Nucleus accumbens (tissue), 56 donors: ENCODE measurements at places on chromosomes 4 and X.

DNA sequence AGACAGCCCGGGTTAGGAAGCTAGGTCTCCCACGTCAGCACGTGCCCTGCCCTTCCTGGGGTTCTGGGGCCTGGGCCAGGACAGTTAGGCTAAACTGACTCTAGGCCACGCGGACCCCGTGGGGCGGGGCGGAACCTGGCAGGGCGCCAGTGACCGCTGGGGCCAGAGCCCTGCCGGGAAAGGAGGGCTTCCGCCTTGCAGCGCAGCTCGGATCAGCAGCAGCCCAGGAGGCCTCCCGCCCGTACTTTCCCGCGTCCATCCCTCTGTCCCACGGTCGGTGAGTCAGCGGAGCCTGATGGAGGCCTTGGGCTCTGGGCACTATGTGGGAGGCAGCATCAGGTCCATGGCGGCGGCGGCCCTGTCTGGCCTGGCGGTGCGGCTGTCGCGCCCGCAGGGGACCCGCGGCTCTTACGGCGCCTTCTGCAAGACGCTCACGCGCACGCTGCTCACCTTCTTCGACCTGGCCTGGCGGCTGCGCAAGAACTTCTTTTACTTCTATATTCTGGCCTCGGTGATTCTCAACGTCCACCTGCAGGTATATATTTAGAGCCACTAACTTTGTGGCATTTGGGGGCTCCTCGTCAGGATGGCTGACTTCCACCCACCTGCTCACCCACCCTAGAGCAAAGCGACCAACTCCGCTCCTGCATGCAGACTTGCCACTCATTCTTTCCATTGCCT lies at the start of gene SMIM10:
SMIM10 (plus strand) TSS at position 191 of the 681 bp plus-strand sequence; CDS start at position 296, 105 bp downstream.
- peak; percentile 55 for DNase-seq

GRCh38 chr4:6264225-6264540 lies 5.5 kb upstream of the WFS1 start:
- no peak for DNase-seq

- peak; percentile 23 for DNase-seq
Observed at GRCh38 chr4:6419452-6420028, 52.9 kb downstream of the PPP2R2C start.

GRCh38 chrX:52576946-52577345 lies 60.1 kb upstream of the XAGE1B start:
- no peak for DNase-seq

DNA sequence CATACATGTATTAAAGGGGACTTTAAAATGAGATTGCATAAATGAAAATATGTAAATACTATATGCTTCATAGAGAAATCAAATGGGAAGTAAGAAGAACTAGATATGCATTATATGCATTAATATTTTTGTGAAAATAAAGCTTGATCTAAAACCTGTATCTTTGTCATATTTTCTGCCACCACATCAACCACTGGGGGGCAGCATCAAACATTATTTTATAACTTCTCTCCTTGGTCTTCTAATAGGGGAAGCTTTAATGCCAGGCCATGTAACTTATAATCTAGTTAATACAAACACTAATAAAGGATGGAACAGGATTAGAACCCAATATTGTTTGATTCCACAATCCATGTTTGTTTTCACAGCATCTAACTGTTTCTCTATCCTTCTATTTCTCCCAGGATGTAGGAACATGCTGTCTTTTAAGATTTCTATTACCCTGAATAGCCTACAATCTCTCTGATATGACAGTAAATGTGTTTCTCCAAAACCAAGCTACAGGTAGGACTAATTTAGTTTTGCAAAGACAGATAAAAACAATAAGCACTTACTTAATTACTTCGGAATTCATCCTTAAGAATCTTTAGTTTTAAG lies 10.0 kb downstream of the QRFPR start:
- DNase-seq, result no peak

- DNase-seq, result no peak
Observed at GRCh38 chrX:74371425-74372222, 49.7 kb upstream of the SLC16A2 start.

DNA sequence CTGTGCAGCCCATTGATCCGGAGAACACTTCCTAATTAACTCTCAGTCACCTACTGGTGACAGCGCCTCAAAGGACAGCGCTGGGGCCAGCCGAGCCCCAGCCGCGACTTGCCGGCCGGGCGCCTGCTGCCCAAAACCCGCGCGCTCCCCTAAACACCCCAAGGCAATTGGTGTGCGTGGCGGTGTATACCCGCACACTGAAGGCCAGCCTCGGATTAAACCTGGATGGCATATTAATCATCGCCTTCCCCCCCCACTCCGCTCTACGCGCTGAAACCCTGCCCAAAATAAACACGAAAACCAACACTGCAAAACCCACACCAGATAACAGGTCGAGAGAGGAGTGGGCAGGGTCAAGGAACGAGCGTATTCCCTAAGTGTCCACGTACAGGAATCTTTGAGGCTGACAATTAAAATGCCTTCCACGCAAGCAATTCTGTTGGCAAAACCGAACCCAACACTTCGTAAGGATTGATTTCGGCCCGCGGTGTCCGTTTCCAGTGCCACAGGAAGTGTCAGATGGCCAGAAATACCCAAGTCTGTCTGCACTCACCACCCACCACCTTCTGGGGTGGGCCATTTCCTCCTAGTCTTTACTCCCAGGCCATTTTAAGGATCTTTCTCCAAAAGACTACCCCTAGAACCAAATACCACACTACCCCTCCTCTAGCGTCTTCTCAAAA lies 2.7 kb downstream of the BCOR start:
- no peak for DNase-seq

- no peak for DNase-seq
Observed at GRCh38 chr4:56220261-56220660, 167.0 kb downstream of the AASDH start.
